A549 treated with GW870086 at 1 μM for 4 hours (cell line): ENCODE measurements at places on chromosomes 7 and 10. TPM values are rescaled to one million over a fixed set of nuclear protein-coding genes. Genes with fewer than 3 reads are reported as not detected.

KCNIP2 gene
- 0.79 to 0.95 TPM (median 0.81 TPM) in 4 of 5 replicates, not detected in the other for total RNA-seq

ZNF273 gene
- total RNA-seq = 1.6 to 2.8 TPM (median 2.5 TPM) in 5 replicates

ACSM6 gene
- not detected in 5 replicates for total RNA-seq

PALS2 gene
- 17.5 to 23.9 TPM (median 20.8 TPM) in 5 replicates for total RNA-seq

CTTNBP2 gene
- 0.20 to 0.50 TPM (median 0.33 TPM) in 5 replicates for total RNA-seq

PNLIPRP1 gene
- not detected in 5 replicates for total RNA-seq

DNA2 gene
- total RNA-seq = 7.4 to 10.5 TPM (median 9.1 TPM) in 5 replicates

NUTM2D gene
- 1.1 to 1.8 TPM (median 1.5 TPM) in 5 replicates for total RNA-seq

CHST3 gene
- 39.3 to 51.6 TPM (median 50.0 TPM) in 5 replicates for total RNA-seq

TAS2R41 gene
- total RNA-seq = not detected in 5 replicates

LAMB4 gene
- total RNA-seq = 0.03 to 0.36 TPM (median 0.19 TPM) in 5 replicates

CALML5 gene
- total RNA-seq = not detected in 5 replicates

SLIT1 gene
- 0.03 to 0.17 TPM (median 0.09 TPM) in 4 of 5 replicates, not detected in the other for total RNA-seq

CBX3 gene
- total RNA-seq = 209 to 250 TPM (median 231 TPM) in 5 replicates

SERPINE1 gene
- total RNA-seq = 1,451 to 1,792 TPM (median 1,550 TPM) in 5 replicates

MICALL2 gene
- 18.7 to 28.9 TPM (median 25.9 TPM) in 5 replicates for total RNA-seq

PPRC1 gene
- total RNA-seq = 44.0 to 59.5 TPM (median 55.9 TPM) in 5 replicates

FBXL13 gene
- 0.26 to 0.65 TPM (median 0.33 TPM) in 5 replicates for total RNA-seq

HIBADH gene
- total RNA-seq = 35.5 to 44.2 TPM (median 44.0 TPM) in 5 replicates

SPDYE16 gene
- total RNA-seq = not detected in 5 replicates

EVX1 gene
- total RNA-seq = 0.09 to 0.27 TPM (median 0.11 TPM) in 5 replicates

EPHB4 gene
- 38.5 to 44.1 TPM (median 42.9 TPM) in 5 replicates for total RNA-seq

CHAT gene
- not detected in 5 replicates for total RNA-seq

ARPC1A gene
- 121 to 134 TPM (median 125 TPM) in 5 replicates for total RNA-seq

EBLN1 gene
- 0.16 TPM in 1 of 5 replicates, not detected in the others for total RNA-seq

LMBR1 gene
- 21.5 to 29.3 TPM (median 26.6 TPM) in 5 replicates for total RNA-seq

RAB19 gene
- not detected in 5 replicates for total RNA-seq

CNPY1 gene
- total RNA-seq = not detected in 5 replicates

SPDYE9 gene
- total RNA-seq = not detected in 5 replicates

ZFAND4 gene
- total RNA-seq = 3.5 to 6.1 TPM (median 4.4 TPM) in 5 replicates

SAMD9L gene
- 0.54 to 1.2 TPM (median 0.81 TPM) in 5 replicates for total RNA-seq

SH2D4B gene
- total RNA-seq = 0.10 to 0.13 TPM in 2 of 5 replicates, not detected in the others

ASZ1 gene
- total RNA-seq = not detected in 5 replicates

TAS2R3 gene
- total RNA-seq = 0.14 TPM in 1 of 5 replicates, not detected in the others

GIMAP8 gene
- total RNA-seq = not detected in 5 replicates

SLC16A9 gene
- 0.06 to 0.17 TPM (median 0.07 TPM) in 5 replicates for total RNA-seq

SPDYE11 gene
- not detected in 5 replicates for total RNA-seq
